ENCODE measurements at places on chromosomes 16 and 17.

DNA sequence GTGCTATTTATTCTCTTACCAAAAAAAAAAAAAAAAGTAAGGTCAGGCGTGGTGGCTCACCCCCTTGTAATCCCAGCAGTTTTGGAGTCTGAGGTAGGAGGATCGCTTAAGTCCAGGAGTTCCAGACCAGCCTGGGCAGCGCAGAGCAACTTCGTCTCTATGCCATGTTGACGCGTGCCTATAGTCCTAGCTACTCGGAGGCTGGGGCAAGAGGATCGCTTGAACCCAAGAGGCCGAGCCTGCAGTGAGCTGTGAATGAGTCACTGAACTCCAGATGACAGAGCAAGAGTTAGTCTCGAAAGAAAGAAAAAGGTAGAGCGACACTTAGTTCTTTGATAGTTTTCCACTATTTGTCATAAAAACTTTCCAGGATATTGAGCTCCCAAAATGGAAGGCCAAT, 1.4 kb upstream of the TENT4B start:
- DNase-seq: no peak

- no peak for DNase-seq
These were observed 66.5 kb downstream of the RBFOX3 start for GRCh38 chr17:79544142-79544914.

- no peak for DNase-seq
These were observed 27.2 kb upstream of the CNEP1R1 start for GRCh38 chr16:49997721-49998251.

- no peak for DNase-seq
These were observed 56.3 kb downstream of the CREBBP start for GRCh38 chr16:3824121-3824795.

- DNase-seq: no peak
These were observed 8.1 kb downstream of the PHB1 start for GRCh38 chr17:49406421-49407061.

DNA sequence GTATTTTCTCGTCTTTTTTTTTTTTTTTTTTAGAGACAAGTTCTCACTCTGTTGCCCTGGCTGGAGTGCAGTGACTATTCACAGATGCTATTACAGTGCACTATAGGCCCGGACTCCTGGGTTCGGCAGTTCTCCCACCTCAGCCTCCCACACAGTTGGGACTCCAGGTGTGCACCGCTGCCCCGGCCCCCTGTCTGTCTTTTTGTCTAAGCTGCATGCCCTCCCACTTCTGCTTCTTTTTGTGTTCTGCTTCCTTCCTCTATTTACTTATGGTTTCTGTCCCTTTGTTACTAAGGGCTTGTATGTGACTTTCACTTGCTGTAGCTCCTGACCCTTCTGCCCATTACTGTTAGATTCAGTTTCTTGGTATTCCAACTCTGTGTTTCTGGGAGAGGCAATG, 20.5 kb downstream of the SLC7A6 start:
- no peak for DNase-seq

DNA sequence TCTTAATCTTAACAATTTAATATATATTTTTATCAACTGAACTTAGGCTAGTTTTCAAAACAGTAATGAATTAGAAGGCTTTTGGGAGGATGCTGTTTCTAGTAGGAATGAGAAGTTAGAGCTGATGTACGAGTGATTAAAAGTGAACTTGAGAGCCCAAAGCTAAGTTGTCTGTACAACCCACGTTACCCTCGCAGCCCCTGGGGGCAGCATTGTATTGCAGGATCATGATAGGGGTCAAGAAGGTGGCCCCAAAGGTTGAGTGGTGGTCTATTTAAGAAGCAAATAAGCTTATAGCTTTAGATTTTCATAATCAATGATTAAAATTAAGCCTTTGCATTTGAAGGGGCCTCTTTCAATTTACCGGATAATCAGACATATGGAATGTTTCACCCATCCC, 33.7 kb upstream of the ALDH3A2 start:
- no peak for DNase-seq

DNA sequence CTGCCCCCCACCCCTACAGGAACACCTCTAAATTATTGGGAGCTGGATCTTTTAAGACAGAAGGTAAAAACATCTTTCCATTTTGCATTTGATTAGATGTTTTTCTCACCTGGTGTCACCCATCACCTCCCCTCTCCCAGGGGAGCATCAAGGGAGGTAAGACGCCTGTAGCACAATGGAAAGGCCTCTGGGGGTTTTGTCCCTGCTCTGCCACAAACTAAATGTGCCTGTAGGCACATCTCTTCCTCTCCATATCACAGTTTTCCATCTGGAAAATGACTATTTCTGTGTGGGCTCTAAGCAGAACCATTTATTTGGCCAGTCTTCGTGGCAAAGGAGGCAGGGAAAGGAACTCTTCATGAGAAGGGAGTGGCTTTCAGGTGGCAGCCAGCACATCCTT, 76.6 kb downstream of the GNAO1 start:
- no peak for DNase-seq

Measured in vagina (tissue), 2 donors.